ENCODE measurements at places on chromosomes 1 and 21. TPM values are rescaled to one million over a fixed set of nuclear protein-coding genes. Genes with fewer than 3 reads are reported as not detected.

GRCh38 chr1:226671277-226671676 lies 67.8 kb downstream of the ITPKB start:
- no peak for DNase-seq

Gene CRP
- total RNA-seq, result not detected

Gene CD2
- 4.0 TPM for total RNA-seq

Gene ITLN1
- total RNA-seq, result not detected

GRCh38 chr1:193674292-193674944 lies 488.0 kb upstream of the B3GALT2 start:
- no peak for DNase-seq

- DNase-seq, result no peak
Measured at GRCh38 chr21:43864313-43864961, 586 bp upstream of the AGPAT3 start.

GRCh38 chr1:162902416-162902815 lies 41.4 kb upstream of the CCDC190 start:
- DNase-seq, result no peak

DNA sequence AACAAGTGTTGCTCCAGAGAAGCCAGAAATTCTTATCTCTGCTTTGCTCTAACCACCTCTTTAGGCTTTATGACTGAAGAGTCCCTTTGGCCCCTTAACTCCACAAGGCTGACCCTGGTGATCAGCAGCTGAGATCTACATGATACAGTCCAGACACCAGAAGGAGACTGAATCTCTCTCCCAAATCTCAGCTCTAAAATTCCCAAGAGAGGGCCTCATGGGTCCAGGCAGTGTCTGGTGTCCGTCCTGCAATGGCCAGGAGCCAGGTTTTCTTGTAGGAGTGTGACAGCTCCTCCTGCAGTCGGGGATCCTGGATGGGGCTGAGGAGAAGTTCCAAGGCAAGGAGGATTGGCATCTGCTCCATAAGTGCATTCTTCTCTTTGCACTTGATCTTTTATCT lies 35.3 kb downstream of the L1TD1 start:
- DNase-seq, result no peak

- no peak for DNase-seq
Measured at GRCh38 chr1:29516063-29516820, 279.9 kb downstream of the PTPRU start.

Gene CXADR
- total RNA-seq, result 74.8 TPM

Gene SEC16B
- 0.61 TPM for total RNA-seq

GRCh38 chr1:27527223-27527889 lies 37.4 kb upstream of the WASF2 start:
- DNase-seq, result no peak

GRCh38 chr1:67682659-67683197 lies 2.3 kb upstream of the GADD45A start:
- no peak for DNase-seq

DNA sequence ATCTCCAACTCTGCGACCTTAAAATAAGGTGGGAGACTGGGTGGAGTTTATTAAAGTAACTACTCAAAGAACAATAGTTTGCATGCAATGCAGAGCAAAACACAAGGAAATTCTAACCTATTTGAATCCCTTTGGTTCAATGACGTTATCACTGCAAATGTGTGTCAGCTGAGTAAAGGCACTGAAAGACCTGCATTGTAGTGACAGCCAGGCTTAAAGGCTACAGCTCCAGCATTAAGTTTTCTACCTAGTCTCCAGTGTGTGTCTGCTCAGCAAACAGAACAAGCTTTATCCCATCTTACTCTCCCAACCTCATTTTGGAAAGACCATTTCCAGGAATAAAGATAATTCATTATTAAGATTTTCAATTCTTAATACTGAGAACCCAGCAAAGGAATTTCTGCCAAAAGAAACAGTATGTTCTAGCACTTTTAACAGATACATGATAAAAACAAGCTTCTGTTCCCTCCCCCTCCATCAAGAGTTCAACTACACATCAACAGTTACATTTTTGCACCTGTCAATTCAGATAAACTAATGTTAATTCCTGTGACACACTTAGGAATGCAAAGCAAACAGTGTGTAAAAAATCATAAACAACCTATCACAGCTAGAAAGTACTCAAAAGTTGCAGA lies 14.2 kb downstream of the PTP4A2 start:
- DNase-seq, result no peak

Gene ANGPTL7
- total RNA-seq, result not detected

DNA sequence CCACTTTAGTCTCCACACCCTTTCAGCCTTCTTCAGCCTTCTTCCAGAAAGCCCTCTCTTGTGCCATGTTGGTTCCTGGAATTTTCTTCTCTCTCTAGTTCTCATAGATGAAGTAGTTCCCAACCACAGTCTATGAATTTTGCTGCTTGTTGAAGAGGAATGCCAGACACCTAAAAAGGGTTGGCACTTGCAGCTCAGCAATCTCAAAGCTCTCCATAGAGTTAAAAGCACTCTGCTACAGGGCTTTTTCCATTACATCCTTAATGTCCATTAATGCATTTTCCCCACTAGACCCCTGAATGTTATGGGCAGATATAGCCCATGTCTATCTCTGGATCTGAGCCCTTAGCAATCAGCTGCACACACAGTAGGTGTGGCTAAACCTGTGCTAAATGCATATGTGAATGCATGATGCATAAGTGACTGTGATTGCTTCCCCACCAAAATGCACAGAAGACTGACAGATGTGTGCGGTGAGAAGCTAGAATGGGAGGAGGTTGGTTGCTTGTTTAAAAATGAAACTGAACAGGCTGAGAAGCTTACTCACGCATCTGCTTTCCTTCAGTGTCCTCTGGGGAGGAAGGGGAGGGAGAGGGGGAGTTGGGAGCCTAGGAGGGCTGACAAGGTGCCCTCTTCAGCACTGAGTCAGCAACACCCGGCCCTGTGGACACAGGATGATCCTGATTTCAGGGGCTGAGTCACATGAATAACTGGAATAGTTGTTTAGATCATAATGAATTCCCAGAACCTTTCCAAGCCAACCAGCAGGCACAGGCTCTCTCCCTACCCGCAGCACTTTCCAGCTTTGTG lies 146.1 kb upstream of the FGGY start:
- DNase-seq, result no peak

GRCh38 chr1:232942413-232943294 lies 7.8 kb upstream of the NTPCR start:
- no peak for DNase-seq

- DNase-seq, result no peak
Measured at GRCh38 chr1:230682882-230683610, 30.9 kb downstream of the AGT start.

Gene NBPF6
- not detected for total RNA-seq

Gene AVPR1B
- total RNA-seq, result not detected

GRCh38 chr1:203558064-203558760 lies 64.3 kb downstream of the OPTC start:
- DNase-seq, result no peak

All from esophagus squamous epithelium (tissue), 5 donors.